ENCODE measurements at places on chromosomes 3 and 15.

DNA sequence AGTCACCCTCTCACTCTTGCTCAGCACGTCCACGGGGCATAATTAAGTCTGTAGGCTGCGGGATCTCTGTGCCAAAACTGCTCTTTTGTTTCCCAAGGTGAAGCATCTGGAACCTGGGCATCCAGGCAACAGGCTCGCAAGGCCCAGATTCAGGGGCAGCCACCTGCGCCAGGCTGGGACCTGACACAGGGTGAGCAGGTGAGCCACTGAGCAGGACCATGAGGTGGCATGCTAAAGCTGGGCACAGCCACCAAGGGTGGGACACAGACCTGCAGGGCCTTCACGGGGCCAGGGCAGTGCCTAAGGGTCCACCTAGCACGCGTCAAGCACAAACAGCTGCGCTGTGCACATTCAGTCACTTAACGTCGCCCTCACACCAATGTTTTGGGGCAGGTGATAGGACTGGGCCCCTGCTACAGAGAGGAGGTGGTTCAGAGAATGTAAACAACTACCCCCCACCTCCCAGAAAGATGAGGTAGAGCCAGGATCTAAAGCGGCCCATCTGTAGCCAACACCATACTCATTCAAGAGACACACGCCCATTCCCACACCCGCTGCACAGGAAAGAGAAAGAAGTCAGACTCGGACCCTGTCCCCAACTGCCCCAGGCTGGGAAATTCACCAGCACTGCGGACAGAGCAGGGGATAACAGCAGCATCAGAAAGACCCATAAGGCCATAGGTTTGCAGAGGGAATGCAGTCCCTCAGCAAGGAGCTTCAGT lies 16.3 kb downstream of the XXYLT1 start:
- no peak for DNase-seq

- no peak for DNase-seq
Observed at GRCh38 chr3:14797731-14798130, 21.0 kb upstream of the FGD5 start.

DNA sequence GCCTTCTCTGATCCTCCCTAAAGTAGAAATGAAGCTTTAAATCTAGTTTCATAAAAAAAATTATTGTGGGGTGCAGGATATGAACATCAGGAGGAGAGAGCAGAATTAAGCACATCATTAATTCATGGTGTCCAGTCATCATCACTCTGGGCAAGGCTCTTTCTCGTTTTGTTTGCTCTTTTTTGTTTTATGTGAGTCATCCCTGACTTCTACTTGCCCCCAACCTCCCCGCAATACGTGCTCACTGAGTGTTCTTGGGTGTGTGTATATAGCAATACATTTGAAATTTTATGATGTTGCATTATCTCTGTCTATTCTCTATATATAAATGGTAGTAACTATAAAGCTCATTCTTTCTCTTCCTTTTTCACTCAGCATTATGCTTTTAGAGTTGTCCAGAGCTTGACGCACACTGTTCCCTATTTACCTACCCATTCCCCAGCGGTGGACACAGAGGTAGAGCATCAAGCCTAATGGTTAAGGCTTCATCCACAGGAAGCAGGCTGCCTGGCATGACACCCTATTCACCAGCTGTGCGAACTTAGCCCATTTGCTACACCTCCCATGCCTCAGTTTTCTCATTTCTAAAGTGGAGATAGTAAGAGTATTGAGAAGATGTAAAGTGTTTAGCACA lies 72.3 kb downstream of the CD200R1L start:
- DNase-seq = no peak

- DNase-seq = no peak
Observed at GRCh38 chr3:173583496-173583895, 186.0 kb downstream of the NLGN1 start.

DNA sequence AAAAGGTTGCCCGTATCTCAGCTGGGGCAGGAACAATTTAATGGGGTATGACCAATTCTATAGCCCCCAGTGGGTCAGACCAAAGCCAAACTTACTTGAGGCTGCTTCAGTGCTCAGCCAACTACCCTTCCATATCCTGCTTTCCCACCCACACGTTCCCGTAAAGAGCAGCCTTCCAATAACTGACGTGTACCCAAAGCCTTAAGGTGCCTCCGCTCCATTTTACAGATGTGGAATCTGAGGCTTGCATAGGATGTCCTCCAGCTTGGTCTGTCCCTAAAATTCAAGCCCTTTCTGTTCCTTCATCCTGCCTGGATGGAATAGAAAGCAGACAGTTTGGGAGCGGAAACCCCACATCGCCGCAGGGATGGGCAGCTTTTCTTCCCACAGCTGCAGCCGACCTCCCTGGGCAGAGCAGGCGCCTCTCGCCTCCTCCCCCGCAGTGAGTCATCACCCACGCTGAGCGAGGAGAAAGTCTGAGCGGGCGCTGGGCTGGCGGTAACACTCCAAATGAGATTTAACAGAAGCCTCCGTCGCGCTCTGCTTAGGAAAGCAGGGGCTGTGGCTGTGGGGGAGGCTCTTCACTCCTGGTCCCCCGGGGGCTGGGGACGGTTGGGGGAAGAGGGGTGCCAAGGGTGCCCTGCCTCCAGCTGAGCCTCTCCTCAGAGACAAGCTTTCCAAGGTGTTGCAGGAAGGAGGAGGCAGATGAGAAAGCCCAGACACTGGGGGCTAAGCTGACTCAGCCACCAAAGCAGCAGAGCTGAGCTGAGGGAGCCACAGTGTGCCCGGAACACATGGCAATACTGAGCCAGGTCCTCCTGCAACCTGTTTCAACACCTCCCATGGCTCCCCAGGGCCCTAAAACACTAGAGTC lies 57.8 kb upstream of the HRH1 start:
- peak; percentile 50 for DNase-seq

DNA sequence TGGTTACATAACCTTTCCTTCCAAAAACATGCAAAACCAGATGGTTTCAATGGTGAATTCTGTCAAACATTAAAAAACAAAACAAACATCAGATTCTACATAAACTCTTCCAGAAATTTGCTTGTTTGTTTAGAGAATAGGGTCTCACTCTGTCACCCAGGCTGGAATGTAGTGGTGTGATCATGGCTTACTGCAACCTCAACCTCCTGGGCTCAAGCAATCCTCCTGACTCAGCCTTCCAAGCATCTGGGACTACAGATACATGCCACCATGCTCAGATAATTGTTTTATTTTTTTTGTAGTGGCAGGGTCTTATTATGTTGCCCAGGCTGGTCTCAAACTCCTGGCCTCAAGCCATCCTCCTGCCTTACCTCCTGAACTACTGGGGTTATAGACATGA lies 36.1 kb downstream of the FBXL2 start:
- DNase-seq = no peak

- DNase-seq = no peak
Observed at GRCh38 chr15:42385206-42385979, 26.1 kb downstream of the CAPN3 start.

DNA sequence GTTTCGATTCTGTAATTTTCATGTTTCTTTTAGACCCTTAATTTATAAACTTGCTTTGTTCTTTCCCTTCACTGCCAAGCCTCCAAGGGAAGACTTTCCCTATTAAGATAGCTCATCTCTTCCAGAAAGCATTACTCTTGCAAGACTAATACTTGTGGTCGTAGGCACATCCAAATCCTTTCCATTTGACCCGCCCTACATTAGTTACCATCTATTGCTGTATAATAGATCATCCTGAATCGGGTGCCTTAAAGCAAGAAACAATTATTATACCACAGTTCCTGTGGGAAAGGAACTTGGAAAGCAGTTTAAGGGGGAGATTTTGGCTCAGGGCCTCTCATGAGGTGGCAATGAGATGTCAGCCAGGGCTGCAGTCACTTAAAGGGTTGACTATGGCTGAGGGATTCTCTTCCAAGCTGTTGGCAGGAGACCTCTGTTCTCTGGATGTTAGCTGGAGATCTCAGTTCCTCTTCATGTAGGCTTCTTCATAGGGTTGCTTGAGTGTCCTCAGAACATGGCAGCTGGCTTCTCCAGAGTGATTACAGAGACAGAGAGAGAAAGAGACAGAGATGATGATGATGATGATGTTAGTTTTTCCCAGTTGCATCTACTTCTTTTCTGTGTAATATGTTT lies 570.4 kb upstream of the TGFBR2 start:
- DNase-seq = no peak

DNA sequence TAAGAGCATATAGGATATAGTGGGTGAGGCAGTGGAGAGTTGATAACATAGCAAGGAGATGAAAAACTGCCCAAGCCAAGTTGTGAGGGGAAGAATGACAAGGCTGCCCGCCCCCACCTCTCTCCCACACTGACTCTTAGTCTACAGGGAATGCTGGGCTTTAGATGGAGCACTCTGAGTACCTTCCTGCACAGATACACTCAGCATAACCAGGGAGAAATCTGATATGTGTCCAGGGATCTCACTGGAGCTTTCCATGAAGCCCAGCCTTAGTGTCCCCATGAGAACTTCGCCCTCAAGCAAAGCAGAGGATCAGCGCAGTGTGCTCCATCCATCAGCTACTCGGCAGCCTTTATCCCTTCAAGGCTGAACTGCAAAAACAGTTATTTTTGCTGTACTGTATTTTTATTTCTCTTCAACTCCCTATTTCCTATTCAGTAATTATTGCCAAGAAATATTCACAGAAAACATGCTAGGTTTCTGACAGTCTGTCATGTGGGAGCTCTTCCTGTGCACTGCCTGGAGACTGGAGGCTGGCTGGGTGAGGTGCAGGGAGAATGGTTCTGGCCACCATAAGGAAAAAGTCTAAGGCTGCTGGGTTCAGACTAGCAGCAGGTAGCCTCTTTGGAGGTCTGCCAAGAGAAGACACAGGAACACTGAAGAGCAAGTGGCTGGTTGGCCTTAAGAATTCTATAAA lies 475.2 kb upstream of the PPP2R3A start:
- no peak for DNase-seq

- DNase-seq = no peak
Observed at GRCh38 chr3:41169023-41169422, 30.3 kb upstream of the CTNNB1 start.

- no peak for DNase-seq
Observed at GRCh38 chr15:100041127-100041828, 300.5 kb downstream of the ADAMTS17 start.

DNA sequence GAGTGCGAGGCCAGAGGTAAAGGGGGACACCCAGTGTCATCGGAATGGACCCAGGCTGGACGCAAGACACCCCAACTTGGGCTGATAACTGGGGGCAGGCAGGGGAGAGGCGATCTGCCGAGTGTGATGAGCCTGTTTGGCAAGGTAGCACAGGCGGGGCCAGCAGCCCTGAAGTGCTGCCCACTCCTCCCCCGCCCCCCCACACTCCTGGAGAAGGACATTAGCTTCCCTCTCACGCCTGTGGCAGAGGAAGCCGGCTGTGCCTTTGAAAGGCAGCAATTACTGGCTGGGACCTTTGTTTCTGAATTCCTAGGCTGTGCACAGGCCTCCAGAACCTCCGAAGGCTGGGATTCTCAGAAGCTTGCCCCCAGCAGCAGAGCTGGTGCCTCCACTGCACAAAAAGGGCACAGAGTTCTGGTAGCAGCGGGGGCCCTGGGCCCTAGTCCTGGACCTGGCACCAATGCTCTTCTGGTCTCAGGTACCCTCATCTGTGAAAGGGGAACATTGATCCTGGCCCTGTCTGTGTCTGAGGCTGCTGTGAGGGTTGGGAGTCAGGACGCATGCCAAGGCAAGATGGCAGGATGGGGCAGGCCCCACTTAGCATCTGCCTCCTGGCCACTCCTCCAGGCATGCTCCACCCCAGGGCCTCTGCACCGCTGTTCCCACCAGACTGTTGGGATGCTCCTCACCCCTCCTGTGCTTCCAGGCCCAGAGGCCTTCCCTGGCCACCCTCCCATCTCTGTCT lies 28.6 kb downstream of the IQSEC1 start:
- no peak for DNase-seq
